ENCODE measurements at places on chromosomes 7 and 10. TPM values are rescaled to one million over a fixed set of nuclear protein-coding genes. Genes with fewer than 3 reads are reported as not detected.

Gene EVX1
- polyA plus RNA-seq: not detected

Gene ANXA8L1
- not detected for polyA plus RNA-seq

Gene VWA2
- polyA plus RNA-seq: not detected

Gene SHTN1
- polyA plus RNA-seq: 55.8 TPM

Gene RADIL
- polyA plus RNA-seq: 6.6 TPM

Gene GRID2IP
- not detected for polyA plus RNA-seq

Gene DMBT1
- polyA plus RNA-seq: not detected

Gene CTAGE6
- not detected for polyA plus RNA-seq

Gene ACBD7
- polyA plus RNA-seq: 7.8 TPM

Gene CRYGN
- not detected for polyA plus RNA-seq

Gene MKI67
- 0.16 TPM for polyA plus RNA-seq

Gene PRLHR
- 0.20 TPM for polyA plus RNA-seq

Gene ASIC3
- 3.3 TPM for polyA plus RNA-seq

Gene NKX1-2
- polyA plus RNA-seq: 0.16 TPM

All from neural cell (in vitro differentiated cells).